ENCODE measurements at places on chromosomes 12 and 14.

DNA sequence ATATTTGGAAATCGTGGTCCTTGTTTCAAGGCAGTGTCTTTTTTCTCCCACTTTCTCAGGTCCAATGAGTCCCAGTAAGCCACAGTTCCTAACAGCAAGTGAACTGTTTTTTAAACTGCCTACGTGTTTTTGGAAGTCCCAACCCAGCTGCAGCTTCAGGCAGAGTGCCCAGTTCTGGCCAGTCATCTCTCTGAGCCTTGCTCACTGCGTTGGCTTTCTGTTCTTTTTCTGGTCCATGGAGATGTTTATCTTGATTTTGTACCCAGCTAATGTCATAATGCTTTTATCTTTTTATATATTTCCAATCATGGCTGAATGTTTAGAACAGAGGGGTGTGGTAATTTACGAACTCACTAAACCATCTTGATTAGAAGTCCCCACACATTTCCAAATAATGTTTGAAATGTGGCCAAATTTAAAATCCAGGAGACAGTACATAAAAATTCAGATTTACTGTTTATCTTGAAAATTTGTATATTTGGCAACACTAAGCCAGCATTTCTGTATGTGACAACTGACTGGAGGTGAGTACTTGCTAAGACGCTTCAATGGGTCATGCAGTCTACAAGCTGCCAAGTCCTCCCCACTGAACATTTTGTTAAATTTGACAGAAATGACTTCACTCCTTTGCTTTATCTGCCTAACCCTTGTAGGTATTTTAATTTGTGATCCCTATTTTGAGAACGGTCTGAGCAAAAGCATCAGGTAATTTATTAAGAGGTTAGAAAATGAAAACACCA lies 46.1 kb upstream of the OTOGL start:
- no peak for DNase-seq

DNA sequence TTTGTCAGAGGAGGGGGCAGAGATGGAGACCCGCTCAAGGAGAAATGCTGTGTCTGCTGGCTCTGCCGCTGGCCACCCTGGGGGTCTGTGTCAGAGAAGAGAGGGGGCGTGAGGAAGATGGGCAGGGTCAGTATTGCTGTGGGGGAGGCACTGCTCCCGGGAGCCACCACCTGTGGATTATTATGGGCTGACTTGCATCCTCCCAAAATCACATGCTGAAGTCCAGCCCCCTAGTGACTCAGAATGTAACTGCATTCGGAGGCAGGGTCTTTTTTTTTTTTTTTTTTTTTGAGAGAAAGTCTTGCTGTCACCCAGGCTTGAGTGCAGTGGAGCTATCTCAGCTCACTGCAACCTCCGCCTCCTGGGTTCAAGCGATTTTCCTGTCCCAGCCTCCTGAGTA lies 12.3 kb downstream of the ABCD4 start:
- DNase-seq: no peak

DNA sequence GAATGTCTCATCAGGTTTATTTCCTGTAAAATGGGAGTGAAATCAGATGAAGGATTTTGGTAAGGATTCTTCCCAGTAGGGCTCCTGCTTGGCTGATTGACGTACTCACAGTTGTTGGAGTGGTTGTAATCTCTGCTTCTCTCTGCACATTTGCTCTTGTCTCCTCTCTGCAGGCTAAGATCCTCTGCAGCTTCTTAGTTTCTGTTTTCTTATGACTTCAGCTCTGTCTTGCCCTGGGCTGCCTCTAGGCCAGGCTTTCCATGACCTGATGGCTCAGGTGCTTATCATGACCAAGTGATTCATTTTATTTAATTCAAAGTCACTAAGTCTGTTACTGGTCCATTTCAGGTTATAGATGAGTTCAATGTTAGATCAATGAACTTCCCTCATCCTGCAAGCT lies 394.5 kb upstream of the DDHD1 start:
- DNase-seq: no peak

DNA sequence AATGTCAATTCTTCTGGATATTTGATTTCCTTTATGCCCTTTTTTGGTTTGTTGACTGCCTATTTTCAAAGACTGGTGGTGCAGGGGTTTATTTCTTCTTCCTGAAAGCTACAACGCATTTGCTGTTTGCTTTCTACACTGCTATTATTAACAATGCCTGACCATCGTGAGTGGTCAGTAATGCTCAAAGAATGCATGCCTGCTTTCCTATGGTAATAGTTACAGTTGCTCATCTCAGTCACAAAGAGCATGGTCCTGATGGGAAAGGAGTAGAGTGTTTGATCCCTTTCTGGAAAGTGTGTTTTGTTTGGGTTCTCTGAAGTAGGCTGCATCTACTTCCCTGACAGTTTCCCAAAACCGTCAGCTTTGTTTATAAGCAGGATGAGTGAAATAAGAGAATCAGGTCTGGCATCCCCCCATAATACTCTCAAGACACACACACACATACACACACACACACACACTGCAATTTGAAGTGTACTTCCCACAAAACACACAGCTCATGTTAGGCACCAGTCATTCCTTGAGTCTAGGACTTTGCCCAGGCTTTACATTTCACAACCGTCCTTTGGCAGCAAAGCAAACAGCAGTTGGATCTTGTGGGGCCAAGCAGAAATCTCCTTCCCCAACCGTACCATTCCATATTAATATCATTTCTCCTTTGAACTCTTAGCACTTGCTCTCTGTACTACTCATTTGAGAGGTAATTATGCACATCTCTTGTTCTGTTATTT lies 56.6 kb downstream of the SUDS3 start:
- no peak for DNase-seq

DNA sequence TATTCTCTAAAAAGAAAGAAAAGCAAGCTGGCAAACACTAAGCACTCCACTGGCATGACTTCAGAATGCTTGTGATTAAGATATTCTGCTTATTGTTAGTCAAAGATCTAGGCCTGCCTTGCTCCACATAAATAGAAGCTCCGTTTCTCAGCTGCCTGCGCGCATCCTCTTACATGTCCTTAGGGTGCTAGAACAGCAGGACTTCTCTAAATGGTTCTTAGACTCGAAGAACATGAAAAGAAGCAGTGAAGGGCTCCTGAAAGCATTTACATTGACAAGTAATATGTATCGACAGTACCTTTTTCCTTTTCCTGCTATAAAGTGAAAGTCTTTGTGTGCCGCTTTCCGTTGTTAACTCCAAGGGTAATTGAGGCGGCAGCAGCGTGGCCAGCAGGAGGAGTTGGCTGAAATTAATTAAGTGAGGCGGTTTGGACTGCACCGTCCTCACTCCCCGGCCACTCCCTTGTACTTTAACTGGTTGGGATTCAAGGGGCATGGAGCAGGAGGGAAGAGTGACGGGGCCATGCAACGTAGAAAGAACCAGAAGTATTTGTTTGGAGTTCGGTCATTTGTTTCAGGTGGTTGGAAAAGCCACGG lies 34.2 kb upstream of the OTX2 start:
- DNase-seq: no peak

DNA sequence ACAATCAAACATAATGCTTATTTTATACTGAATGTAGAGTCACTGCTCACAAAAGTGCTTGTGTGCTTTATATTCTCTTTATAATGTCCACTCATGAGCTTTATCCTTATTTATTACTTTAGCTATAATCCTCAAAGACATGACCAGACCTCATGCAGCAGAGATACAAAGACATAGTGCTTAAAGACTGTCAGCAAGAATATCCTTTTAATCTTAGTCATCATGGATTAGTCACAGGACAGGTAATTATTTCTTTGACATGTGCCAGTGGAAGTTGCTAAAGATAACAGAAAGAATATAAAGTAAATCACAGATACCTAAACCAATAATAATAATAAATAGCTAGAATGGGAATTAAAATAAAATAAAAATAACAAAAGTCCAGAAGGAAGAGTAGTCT lies 707.5 kb downstream of the BCL11B start:
- no peak for DNase-seq

GRCh38 chr14:80522411-80522810 lies 311.1 kb upstream of the DIO2 start:
- no peak for DNase-seq

GRCh38 chr14:91164676-91165075 lies 50.8 kb downstream of the DGLUCY start:
- DNase-seq: no peak

DNA sequence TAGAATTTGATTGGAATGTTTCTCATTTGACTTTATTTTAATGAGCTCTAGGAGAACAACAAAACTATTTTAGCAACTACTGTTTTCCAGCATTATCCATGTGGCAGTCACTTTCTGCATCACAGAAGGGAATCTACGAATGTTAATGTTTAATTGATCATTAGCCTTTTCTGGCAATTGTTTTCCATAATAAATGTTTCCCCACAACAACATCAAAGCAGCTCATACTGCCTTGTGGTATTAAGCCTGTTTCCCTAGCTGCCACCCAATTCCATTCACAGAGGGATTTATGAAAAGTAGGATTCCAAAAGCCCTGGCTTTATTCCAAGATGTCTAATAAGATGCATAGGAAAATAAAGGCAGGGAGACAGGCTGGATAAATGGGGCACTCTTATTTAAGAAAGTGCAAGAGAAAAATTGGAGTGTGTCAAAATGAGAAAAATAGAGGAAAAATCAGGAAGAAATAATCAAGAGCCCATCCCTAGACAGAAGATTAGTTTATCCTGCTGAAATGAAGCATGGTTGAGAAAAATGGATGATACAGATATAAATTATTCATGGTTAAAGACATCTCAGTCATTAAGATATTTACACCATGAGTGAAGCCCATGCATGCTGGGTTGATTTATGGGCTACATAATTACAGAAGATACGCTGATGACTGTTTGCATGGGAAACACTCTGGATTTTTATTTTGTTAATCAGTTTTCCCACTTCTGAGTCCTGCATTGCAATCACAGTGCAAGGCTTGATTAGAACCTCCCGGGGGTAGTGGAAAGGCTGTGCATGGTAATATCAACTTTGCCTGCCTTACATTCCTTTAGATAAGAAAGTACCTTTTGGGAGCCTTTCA lies 180.3 kb downstream of the HELB start:
- DNase-seq: no peak

DNA sequence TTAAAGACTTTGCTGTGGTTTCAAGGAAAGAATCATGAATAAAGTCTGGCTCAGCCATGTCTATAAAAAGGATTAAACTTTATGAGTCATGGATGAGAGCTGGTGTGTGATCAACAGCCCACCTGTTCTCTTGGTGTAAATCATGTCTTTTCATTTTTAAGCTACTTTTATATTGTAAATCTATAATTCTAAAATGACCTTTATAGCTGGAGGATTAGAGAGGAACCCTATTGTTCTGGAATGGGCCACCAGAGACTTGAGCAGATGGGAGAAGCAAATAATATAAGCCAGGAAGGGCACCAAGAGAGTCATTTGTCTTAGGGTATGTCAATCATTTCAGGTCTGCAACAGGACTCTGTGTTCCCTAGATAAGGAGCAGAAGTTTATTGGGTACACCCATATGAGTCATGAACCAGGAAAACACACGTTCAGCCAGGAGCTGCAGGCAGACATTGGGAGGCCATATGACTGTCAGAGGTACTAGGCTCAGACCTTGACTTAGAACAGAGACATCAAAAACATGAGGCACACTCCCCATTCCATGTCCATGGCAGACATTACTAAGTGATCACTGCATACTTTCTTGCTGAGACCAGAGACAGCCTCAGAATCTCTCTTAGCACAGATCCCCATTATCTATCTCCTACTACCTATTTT lies 49.3 kb downstream of the NDUFA12 start:
- DNase-seq: no peak

- DNase-seq: no peak
Observed at GRCh38 chr12:100403446-100403845, 46.6 kb downstream of the SLC17A8 start.

DNA sequence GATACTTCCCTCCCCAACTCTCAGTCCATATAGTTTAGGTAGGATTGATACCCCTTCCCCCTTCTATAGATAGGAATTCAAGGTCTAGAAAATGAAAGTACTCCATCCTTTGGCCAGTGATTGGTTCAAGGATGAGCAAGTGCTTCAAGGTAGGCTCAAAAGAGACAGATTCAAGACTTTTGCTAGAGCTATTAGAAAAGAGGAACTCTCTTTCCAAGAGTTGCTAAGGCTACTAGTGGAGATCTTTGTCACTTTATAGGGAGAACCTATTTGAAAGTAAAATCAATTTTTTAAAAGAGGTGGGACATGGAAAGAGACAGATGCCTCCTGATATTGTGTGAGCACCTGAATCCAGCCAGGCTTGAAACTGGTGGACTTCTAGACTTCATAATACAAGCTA lies 17.5 kb downstream of the POLE2 start:
- DNase-seq: no peak

- no peak for DNase-seq
Observed at GRCh38 chr12:95976416-95976832, 19.7 kb downstream of the HAL start.

DNA sequence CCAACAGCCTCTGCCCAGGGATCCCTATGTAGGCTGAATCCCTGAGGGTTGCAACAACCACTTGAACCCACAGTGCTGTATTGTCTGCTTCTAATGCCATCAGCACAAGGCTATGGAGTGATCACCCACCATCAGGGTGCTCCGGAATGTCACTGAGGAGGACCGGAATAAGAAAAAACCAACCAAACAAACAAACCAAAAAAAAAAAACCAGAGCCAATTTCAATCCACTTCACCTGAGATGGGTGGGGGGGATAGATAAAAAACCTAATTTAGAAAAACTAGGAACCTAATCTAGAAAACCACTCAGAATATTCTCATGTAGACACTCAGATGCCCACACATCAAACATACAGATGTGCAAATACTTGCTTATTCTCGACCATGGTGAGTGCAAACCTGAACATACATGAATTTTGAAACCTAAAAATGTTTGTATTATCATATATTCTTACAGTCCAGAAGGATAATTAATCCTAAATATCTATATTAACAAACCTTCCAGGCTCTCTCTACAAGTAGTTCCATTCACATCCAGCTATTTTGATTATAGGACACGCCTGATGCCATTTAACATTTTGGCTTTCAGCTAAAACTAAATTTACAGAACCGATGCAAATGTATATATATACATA lies 3.7 kb downstream of the TBX5 start:
- DNase-seq: no peak

- no peak for DNase-seq
Observed at GRCh38 chr14:101007004-101007614, 103.6 kb upstream of the RTL1 start.

- no peak for DNase-seq
Observed at GRCh38 chr14:69673104-69673503, 61.7 kb downstream of the SUSD6 start.

GRCh38 chr14:93943052-93943451 lies 15.9 kb downstream of the FAM181A start:
- DNase-seq: no peak

- no peak for DNase-seq
Observed at GRCh38 chr14:78399316-78399889, 229.2 kb downstream of the NRXN3 start.

- no peak for DNase-seq
Observed at GRCh38 chr12:111447571-111448265, 42.0 kb downstream of the SH2B3 start.

- DNase-seq: peak; percentile 66
Observed at GRCh38 chr14:89041257-89041582, 216.8 kb downstream of the TTC8 start.

DNA sequence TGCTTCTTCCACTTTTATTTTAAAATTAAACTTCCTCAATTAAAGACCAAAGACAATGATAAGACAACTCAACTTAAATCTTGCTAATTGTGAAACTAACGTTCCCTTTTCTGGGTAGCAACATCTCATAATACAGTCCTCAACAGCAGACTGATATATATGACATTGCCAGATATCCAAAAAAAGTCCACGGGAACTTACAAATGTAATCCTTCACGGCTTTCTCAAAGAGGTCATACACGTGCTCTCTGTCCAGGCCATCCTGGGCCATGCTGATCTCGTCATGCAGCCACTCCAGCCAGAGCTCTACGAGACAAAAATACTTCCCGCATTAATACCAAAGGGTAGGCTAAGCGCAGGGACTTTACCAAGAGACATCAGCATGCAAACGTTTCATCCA lies 13.3 kb downstream of the SART3 start:
- DNase-seq: no peak

All from NCI-H774 (cell line).